ENCODE measurements at places on chromosomes 6 and 20.

DNA sequence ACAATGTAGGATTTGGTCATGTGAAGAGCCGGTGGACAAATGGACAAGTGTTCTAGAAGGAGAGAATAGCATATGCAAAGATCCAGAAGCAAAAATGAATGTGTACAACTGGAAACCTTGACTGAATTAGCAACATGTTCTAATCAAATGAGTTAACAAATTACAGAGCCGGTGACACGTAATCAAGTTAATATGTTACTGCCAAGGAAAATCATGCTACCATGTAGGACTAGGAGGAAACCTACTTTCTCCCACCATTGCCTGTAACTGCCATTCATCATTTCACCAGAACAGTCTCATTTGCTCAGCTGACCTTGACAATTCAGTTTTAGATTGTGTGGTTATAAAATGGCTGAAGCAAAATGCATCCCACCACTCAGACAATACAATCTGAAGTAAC lies 179.4 kb downstream of the KIF16B start:
- DNase-seq, result no peak

- DNase-seq, result peak; percentile 56
Measured at GRCh38 chr20:50625986-50626677, 65.2 kb downstream of the RIPOR3 start.

- DNase-seq, result no peak
Measured at GRCh38 chr6:142903812-142904211, 41.2 kb downstream of the HIVEP2 start.

GRCh38 chr6:53437557-53438202 lies 88.9 kb upstream of the ELOVL5 start:
- DNase-seq, result peak; percentile 14

GRCh38 chr20:44587035-44587980 lies 4.9 kb downstream of the PKIG start:
- DNase-seq, result no peak

- no peak for DNase-seq
Measured at GRCh38 chr6:45075246-45075645, 252.9 kb upstream of the RUNX2 start.

DNA sequence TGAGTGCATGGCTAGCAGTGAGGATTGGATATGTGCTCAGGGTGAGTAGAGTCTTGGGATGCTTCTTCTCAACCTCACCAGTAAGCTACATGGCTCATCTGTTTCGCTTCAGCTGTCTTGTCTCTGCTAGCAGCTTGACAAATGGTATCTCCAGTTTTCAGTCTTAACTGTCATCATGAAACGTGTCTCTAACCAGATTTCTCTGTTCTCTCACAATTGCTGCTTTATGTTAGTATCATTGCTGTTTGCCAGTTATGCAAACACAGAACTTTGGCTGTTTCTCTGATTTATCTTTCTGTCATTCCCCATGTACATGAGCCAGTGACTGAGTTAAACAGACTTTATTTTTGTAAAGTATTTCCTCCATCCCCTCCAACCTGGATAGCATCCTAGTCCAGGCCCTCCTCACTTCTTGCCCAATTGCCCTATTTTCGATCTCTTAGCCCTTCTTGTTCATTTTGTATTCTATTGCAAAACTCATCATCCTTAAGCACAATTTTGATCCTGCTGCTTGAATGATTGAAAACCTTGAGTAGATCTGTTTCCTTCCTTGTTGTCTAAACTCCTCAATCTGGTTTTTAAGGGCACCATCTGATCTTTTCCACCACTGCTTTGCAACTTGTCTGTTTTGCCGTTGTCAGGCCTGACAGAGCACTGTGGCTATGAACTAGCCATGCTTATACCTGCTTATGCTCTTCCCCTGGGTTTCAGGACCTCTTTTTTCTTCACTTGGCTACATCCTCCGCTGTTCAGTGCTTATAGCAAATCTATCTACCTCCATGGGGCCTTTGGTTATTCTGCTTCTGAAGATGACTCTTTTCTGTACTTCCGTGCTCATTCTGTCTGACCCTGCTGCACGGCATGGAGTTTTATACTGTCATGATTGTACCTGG lies 37.7 kb upstream of the ADIG start:
- no peak for DNase-seq

GRCh38 chr6:63236398-63236817 lies 25.1 kb downstream of the FKBP1C start:
- no peak for DNase-seq

DNA sequence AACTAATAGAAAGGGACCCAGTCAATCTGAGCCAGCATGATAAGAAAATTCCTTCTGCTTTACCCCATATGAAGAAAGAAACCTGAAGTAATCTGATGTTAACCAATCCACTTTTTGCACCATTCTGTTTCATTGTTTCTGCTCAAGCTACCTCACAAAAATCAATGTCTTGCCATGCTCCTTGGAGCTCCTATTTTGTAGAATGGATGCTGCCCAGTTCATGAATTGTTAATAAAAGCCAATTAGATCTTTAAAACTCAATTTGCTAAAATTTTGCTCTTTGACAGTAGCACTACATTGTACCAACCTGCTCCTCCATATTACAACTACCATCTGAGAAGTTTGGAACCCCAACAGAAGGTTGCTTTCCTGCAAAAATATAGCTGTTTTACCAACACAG lies 116.2 kb upstream of the GPR6 start:
- no peak for DNase-seq

GRCh38 chr6:123655521-123656306 lies 19.0 kb upstream of the TRDN start:
- DNase-seq, result peak; percentile 20

- no peak for DNase-seq
Measured at GRCh38 chr6:134007077-134007476, 45.3 kb downstream of the SLC2A12 start.

GRCh38 chr20:62368976-62369814 lies 2.1 kb upstream of the LAMA5 start:
- DNase-seq, result no peak

- DNase-seq, result no peak
Measured at GRCh38 chr6:43426928-43427405, 374 bp upstream of the ABCC10 start.

DNA sequence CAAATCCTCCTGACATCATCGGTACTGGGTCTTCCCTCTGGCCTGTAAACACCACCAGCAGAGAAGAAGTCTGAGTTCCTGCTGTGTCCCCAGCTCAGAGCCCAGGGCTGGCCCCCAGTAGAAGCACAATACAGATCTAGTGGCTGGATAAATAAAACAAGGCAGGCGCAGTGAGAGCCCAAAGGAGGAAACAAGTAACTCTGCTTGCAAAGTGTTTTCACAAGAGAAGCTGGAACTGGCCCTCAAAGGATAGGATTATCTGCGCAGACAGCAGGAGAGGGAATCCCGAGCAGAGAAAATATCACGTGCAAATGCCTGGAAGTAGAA lies 205.1 kb downstream of the ZDHHC14 start:
- DNase-seq, result no peak

DNA sequence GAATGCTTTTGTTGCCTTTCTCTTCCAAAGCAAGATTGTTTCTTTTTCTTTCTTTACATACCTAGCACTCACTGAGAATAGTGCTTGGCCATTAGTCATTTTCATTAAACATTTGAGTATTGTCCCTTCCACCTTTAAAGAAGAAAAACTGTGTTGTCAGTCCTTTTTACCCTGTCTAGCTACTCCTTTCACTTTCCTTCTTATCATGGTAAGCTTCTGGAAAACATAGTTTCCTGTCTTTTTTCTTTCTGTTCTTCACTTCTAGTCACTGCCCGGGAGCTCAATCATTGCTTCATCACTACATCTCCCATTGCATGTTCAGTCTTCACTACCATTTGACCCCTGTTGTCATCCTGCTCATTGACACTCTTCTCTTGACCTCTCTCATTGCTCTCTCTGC lies 12.1 kb downstream of the VAPB start:
- DNase-seq, result no peak

DNA sequence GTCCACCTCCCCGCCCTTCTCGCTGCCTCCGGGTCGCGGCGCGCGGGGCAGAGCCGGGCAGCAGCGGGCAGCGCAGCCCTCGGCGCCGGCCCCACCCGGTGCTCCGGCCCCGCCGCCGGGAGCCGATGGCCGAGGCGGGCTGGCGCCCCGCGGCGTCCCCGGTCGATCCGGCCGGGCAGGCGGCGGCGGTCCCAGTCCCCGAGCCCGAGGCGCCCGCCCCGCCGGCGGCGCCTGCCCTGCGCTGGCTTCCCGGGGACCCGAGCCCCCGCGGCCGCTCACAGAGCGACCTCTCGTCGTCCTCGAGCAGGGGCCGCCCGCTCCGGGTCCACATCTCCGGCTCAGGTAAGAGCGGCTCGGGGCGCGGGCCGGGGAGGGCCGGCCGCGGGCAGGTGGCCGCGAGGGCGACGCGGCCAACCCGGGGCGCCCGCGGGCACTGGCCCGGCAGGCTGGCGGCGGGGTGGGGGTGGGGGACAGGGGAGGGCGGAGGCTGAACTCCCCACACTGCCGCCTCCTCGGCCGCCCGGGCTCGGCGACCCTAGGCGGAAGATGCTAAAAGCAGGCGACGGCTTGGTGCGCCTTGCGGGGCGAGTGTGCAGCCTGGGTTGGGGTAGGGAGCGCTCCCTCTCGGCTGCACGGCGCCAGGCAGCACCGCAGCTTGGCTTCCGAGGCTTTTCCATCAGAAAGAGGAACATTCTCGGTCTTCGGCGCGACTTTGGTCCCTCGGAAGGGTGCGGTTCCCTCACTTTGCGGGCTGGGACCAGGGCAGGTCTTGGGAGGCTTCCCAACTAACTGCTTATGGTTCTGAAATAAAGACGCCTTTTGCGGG lies 25.6 kb upstream of the FUCA2 start:
- peak; percentile 71 for DNase-seq

DNA sequence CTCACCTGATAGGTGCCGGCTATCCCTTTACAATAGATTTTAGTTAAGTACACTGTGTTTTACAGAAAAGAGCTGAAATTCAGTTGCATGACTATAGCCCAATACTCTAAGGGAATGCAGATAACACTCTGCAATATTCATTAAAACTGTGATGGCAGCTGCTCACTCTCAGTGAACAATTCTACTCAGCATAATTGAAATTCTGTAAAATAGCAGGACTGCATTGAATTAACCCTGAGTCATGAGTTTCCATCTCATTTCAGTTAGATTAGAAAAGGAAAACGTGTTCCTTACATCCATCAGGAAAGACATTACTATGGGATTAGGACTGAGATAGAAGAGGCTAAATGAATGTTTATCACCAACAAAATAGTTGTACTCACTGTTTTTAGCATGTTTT lies 613.3 kb upstream of the JAG1 start:
- no peak for DNase-seq

GRCh38 chr6:51554029-51554428 lies 533.4 kb downstream of the PKHD1 start:
- DNase-seq, result no peak

DNA sequence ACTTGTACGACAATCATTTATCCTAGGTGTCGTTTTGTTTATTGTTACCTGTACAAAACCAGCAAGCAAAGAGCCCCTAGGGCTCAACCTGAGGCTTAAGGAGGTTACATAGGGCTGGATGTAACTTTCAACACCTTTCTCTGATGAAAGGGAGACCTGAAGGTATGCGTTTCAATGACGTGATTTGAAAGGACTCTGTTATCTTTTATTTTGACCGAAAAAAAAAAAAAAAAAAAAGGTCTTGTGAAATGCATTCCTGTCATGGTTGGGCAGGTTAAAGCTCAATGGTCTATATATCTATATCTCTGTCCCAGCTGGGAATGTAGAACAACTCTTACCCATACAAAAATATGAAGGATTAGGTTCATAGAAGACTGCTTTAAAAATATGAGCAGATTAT lies 78.7 kb upstream of the SASH1 start:
- no peak for DNase-seq

DNA sequence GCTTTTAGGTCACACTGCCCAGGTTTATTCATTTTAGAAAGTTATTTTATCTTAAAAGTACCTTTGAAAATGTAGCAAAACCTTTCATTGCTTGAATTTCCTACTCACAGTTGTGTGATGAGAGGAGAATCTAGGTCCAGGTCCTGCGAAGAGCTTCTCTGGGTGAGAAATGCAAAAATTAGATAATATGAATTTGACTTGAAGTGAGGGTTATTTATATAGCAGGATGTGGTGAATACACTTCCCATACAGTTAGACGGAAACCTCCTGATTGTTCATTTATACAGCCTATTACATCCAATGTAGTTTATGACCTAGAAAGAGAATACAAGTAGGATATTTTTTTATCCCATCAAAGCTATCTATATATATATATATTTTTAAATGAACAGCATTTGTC lies 30.5 kb downstream of the CDKAL1 start:
- DNase-seq, result no peak

DNA sequence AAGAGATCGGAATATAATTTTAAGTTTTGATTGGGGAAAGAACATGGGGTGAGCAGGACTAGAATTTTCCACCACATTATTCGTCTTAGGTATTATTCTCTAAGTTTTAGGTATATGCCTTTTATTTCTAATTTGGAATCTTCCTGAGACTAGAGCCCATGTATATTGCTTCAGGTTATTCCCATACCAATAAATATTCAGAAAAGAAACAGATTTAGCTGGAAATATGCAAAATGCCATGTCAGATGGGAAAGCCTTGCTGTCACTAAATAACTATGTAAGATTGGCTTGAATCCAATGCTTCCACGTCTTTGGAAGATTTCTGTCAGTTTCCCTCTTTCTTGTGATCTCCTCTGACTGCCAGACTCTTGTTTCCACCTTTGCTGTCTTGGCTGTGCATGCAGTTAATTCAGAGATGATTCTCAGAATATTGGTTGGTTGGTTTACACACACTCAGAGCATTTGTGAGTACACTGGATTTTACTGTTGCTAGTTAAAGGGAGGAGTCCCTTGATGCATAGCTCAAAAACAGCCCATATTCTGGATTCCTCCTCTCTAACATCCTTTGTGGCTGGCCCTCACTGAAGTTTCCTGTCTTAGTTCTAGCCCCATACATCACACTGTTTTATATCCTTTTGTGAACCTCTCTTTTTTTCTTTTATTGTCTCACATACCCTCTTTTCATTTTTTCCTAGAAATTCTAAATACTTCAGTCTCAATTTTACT lies 64.3 kb downstream of the GRM1 start:
- DNase-seq, result no peak

DNA sequence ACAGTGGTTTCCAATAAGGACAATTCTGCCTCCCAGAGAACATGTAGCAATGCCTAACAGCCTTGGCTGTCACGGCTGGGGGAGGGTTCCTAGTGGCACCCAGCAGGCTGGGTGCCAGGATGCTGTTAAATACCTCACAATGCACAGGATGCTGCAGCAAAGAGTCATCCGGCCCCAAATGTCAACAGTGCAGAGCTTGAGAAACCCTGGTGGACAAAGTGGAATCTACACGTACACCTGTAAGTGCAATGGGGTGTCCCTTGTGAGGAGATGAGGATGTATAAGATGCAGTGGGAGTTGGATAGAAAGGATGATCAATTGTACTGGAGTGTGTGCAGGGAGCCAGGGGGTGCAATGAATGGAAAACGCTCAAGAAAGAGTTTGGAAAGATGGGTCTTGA lies 142.4 kb downstream of the FNDC1 start:
- DNase-seq, result no peak

All from muscle of arm (tissue), 14 donors.